ENCODE measurements at places on chromosomes 16 and 17.

DNA sequence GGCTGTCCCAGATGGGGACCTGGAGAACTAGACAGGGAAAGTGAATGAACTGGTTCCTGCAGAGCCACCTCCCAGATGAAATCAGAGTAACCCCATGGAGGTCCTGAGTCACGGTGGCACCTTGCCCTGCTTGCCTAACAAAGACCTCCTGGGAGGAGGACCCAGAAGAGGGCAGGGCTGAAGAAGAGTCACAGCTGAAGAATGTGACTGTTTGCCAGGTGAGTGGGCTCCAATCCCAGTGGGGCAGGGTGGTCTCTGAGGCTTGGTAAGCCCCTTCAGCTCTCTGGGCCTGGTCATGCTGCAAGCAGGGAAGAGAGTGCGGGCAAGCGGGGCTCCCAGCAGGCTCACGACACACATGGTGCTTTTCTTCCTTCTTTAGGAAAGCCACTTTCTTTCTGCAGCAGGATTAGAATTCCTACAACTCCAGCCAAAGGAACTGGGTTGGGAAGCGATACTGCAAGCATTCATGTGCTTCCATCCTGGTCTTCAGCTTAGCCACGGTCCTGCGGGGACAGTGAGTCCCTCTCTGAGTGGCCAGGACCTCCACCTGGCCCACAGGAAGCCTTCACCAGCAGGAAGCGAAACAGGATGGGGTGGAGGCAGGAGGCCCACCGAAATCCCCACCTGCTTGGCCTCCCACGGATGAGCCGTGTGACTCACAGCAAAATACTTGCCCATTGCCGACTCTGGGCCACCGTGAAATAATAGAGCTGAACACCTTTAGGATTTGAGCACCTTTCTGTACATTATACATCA, 4.3 kb downstream of the C16orf74 start:
- no peak for DNase-seq

DNA sequence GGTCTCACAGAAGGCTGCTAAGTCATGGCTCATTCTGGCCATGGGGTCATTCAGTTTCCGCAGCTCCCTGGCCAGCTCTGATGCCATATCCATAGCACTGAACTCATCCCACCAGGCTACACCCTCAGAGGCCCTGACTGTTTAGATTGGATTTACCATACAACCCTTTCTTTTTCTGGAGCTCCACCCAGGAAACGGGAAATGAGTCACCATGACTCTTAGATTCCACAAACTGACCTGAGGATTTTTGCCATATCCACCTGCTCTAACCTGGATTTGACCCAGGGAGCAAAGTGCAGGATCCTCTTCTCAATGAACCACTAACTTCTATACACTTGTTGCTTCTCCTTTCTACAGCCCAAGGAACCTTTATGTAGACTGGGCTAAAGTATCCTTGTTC, 20.3 kb upstream of the CALB2 start:
- DNase-seq = no peak

- DNase-seq = no peak
Measured at GRCh38 chr17:37672548-37673078, 29.4 kb upstream of the DDX52 start.

- DNase-seq = no peak
Measured at GRCh38 chr17:76207275-76208059, 32.8 kb downstream of the RNF157 start.

GRCh38 chr17:14201021-14201987, 35.4 kb downstream of the CDRT15 start:
- DNase-seq = no peak

- no peak for DNase-seq
Measured at GRCh38 chr16:31088459-31089183, at the start of gene PRSS53. Gene PRSS53 (minus strand): TSS chr16:31088943. CDS start chr16:31088809, 134 bp downstream.

DNA sequence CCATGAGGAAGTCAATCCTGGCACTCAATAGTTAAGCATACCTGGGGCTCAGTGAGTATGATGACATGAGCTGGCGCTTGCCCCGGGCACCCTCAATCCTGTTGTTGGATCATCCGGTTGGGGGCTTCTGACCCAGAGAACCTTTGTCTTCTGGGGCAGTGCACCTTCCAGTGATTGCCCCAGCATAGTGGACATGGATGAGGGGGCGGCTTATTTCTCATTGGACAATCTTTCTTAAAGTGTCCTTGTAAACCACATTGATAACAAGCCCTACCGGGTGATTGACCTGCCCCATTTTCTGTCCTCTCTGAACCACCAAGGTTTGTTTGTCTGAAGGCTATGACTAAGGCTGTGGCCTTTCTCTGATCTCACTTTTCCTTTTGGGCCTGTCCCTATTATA, 18.2 kb downstream of the IGSF6 start:
- DNase-seq = no peak

- DNase-seq = no peak
Measured at GRCh38 chr16:27759967-27760788, 210.2 kb downstream of the KATNIP start.

- no peak for DNase-seq
Measured at GRCh38 chr16:26643519-26643918, 423.2 kb upstream of the C16orf82 start.

- no peak for DNase-seq
Measured at GRCh38 chr16:1475552-1476114, 805 bp upstream of the CLCN7 start.
